NCI-H69 (cell line): ENCODE measurements at places on chromosomes 12 and 14.

DNA sequence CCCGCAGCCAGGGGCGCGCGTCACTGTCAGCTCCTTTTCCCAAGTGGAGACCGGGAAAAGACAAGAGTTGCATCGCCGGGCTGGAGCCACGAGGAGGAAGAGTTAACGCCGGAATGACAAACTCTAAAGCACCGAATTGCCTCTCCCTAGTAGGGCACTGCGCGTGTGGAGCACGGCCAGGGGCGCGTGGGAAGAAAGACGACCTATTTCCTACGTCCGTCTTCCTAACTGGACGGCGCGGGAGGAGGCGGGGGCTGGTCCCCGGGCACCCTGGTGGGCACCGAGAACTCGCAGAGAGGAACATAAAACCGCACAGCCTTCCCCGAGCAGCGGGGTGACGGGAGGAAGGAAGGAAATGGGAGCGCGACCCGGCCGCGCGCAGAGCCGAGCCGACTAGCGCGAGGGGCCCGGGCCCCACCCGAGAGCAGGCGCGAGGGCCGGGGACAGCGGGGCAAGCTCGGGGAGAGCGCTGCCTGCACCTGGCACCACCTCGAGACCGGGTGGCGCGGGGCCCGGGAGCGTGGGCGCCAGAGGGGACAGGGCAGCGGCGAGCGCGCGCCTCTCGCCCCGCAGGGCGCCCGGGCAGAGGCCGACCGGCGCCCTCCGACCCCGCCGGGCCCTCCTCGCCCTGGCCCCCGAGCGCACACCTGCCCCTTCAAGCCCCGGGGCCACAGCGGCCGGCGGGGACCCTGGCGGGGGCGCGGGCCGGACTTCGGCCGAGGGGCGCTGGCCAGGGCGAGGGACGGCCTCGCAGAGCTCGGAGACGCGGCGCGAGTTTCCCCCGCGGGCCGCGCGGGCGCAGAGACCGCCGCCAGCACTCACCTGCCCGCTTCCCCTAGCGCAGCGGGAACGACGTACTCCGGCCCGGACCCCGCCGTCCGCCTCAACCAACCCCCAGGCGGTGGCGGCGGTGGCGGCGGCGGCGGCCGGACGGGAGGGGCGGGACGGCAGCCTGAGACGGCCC, at the start of gene SETD3:
TSS of gene SETD3 (minus strand) at position 954 of the 964 bp plus-strand sequence. CDS start 15,054 bp downstream, outside the sequence.
- peak; percentile 66 for DNase-seq

- DNase-seq, result peak; percentile 76
Observed at GRCh38 chr14:60665177-60665550, 15.9 kb upstream of the SIX1 start.

GRCh38 chr14:72057701-72058285, 125.6 kb downstream of the RGS6 start:
- DNase-seq, result no peak

- DNase-seq, result no peak
Observed at GRCh38 chr12:62130834-62131552, 129.2 kb upstream of the USP15 start.

GRCh38 chr14:23577710-23578392, 739 bp downstream of the JPH4 start:
- peak; percentile 22 for DNase-seq

DNA sequence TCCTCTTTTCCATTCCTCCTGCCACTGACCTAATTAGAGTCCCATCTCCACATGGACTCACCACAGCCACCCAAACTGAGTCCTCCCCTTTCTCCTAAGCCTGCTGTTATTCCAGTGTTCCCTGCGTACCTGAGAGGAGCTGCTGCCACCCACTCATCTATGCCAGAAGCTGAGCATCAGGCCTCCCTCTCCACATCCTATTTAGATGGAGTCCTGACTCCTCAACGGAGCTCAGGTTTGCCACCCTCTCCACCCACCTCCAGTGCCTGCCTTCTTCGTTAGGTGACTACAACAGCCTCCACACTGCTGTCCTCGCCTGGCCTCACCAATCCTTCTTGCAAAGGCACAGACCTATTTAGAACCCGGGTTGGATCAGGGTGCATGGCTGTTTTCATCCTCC, 15.2 kb upstream of the ABHD12B start:
- DNase-seq, result no peak

DNA sequence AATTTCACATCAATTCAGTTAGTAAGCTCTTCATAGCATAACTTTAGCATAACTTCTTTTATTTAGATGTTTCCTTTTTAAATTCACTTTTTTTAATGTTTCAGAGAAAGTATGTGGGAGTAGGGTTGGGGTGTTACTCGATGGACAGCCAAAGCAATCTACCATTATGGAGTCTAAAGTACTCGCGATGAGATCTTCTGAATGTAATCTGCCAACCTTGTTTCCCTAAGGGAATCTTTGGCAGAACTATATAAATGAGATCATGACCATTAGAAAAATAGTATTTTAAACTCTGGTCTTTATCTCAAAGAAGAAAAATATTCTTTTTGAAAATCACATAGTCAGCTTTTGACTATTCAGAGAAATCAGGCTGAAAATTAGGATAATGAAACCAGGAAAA, 103.9 kb downstream of the BBS10 start:
- DNase-seq, result no peak
